T follicular helper cell (primary cell): ENCODE measurements at places on chromosomes 7 and 10.

DNA sequence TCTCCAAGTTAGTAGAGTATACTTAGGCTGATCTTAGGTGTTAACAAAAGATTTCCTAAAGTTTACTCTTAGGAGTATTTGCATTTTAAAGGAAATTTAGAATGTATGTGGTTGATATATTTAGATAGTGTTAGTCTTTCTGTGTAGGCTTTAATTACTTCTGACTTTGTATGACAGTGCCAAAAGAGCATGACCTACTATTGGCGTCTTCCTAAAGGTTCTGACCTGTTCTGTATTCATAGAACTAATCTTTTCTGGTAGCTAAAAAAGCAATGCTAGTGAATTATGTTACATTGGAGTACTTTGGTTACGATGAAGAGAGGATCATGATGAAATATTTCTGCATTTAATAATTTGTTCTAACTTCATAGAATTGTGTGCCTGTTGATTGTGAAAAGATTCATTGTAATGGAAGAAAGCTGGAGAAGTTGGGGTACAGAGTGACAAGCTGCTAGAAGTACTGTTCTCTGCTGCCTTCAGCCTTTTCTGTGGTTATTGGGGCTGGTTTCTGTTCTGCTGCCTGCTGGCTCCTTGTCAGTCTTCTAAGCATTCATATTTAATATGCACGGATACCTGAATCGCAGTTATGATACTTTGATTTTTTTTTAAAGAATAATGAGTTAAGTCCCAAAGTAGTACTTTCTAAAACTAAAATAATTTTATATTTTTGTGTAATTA is 13.2 kb downstream of the WAC start:
- DNase-seq, result no peak

GRCh38 chr10:10796061-10796773 is 221.5 kb upstream of the CELF2 start:
- DNase-seq, result no peak

DNA sequence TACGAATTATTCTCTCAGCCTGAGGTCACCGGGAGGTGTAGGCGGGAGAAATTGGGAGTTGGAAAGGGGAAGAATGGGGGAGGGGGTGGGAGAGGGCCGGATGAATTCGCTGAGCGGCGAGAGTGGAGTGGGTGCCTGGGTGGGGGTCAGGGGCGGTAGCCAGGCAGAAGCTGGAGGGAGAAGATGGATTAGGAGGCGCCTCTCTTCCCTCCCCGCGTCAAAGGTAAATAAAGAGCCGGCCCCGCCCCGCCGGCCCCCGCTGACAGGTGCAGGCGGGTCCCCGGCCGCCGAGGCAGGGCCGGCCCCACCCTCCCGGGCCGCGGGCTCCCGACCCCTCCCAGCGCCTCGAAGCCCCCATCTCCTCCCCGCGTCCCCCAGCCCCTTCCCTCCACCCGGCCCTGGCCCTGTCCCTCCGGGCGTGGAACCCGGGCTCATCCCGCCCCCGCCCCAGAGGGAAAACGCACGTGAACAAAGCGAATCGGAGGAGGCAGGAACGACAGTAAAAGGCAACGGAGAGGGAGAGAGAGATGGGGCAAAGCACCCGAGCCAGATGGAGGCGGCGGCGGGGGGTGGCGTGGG is 872 bp downstream of the FAM131B start:
- DNase-seq, result no peak

DNA sequence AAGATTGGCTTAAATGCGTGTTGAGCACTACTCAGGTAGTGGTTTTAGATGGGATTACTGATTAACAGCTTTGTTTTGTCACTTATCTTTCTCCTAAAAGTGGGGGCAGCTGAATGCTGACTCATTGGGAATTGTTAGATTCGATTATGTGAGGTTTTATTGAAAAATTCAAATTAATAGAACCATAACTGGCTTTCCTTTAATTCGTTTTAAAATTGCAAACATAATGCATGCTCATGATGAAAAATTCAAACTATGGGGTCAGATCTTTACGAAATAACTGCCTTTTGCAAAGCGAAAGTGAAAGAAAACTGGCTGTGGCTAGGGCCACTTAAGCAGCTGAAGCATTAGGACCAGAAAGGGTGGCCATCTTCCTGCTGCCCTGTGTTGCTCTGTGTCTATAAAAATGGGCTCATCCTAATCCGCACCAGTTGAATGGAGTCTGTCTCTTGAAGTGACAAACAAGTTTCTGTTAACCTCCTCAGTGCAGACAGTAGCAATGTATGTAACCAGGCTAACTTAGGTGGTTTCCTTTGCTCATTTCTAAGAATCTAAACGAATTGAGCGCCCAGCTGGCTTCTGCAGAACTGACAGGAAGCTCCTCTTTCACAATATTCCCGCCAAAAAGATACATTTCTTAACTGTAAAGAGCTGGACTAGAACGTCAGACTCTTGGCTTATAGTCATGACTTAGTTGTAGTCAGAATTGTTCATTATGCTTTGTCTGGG is 27.8 kb downstream of the DENND10 start:
- no peak for DNase-seq

GRCh38 chr10:57964351-57964750 is 303.3 kb downstream of the IPMK start:
- DNase-seq, result no peak
